ENCODE measurements at places on chromosomes 2 and 18.

DNA sequence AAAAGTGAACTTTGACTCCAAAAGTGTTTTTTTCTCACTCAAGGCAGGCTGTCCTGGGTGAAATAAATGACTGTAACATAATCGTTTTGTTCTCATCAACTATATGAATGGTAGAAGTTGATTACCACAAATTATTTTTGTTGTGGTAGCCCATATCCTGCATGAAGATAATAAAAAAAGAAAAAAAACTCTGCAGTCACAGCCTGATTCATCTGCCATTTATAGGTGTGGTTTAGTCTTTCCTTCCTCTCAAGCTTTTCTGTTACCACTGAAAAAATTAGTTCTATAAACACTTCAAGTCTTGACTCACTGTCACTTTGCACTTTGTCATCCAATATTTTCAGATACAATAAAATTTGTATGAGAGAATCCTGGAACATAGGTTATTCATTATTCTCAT, 522.0 kb downstream of the PLCL1 start:
- DNase-seq = no peak

- no peak for DNase-seq
These were observed 137.3 kb downstream of the CCDC148 start for GRCh38 chr2:158319269-158319668.

DNA sequence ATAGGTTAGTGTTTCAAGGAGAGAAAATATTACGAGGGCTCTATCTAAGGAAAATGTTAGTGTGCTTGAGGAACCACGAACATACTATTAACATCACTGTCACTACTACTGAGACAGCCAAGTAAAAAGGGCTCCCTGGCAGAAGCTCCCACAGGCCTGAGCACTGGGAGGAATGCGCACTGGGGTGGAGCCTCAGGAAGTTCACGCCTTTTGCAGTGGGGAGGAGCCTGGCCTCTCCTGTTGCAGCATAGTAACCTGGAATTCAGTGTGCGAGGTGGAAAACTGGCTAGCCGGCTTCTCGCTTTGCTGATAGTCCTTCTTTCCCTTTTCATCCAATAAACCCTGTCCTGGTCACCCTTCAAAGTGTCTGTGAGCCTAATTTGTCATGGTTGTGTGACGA, 250.3 kb downstream of the ERBB4 start:
- DNase-seq = no peak

GRCh38 chr18:12839526-12840196, 44.4 kb downstream of the PTPN2 start:
- DNase-seq = no peak
